ENCODE measurements at places on chromosomes 16 and 17.

GRCh38 chr16:78990309-78990701, 610.2 kb downstream of the MAF start:
- DNase-seq: no peak

DNA sequence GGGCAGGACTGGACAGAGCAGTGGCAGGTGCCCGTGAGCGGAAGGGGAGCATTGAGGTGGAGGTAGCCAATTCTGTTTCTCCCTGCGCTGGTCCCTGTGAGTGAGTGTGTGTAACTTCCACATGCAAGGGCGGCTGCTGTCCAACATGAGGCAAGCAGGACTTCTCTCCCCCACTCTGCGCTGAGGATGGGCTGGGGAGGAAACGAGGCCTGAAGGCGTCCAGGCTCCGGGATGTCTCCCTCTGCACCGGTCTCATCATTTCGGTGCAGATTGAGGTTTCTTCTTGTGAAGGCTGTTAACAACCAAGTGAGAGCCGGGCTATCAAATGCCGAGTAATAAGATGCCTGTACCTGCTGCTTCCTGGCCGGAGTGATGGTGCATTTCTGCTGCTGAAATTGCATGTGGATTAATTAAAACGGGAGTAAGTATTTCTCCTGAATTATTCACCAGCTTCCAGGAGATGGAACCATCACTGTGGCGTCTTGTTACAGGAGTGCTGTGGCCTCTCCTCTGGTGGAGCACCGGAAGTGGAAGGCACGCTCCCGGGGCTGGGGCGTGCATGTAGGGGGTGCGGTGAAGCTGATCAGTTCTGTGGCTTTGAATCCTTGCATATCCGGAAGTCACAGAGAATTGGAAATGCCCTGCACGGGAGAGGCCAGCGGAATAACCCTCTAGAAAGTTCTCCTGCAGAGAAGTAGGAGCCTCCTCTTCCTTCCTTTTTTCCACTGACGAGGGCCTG, 41.7 kb upstream of the MGAT5B start:
- DNase-seq: no peak

DNA sequence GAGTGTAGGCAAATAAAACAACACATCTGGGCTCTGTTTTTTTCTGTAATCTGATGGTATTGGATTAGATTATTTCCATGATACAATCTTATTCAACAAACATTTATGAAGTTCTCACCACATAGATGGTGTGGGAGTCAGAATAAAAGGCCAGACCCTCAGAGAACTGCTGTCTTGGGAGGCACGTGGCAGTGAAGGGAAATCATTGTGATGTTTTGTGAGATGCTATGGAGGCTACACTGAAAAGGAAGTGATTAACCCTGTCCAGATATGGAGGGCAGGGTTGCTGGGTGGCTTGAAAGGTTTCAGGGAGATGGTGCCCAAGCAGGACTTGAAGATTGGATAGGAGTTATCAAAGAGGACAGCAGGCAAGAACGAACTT, 35.6 kb downstream of the DHRS7B start:
- no peak for DNase-seq

DNA sequence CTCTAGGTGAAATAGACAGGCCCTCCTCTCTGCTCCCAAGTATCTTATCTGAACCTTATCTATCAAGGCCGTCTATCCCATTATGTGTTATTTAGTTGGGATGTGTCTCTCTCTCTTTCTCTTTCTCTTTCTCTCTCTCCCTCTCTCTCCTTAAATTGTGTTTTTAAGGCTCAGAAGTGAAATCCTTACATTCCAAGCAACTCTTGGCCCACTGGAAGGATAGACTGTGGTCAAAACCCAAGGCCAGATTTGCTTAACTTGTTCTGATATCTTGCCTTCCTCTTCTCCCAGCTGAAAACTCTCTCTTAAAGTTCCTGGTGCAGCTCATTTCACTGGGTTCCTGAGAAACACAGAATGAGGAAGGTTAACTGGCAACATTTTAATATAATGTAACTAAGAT, 14.7 kb downstream of the CDRT4 start:
- no peak for DNase-seq

GRCh38 chr16:85586380-85587104, 26.6 kb upstream of the GSE1 start:
- DNase-seq: no peak

DNA sequence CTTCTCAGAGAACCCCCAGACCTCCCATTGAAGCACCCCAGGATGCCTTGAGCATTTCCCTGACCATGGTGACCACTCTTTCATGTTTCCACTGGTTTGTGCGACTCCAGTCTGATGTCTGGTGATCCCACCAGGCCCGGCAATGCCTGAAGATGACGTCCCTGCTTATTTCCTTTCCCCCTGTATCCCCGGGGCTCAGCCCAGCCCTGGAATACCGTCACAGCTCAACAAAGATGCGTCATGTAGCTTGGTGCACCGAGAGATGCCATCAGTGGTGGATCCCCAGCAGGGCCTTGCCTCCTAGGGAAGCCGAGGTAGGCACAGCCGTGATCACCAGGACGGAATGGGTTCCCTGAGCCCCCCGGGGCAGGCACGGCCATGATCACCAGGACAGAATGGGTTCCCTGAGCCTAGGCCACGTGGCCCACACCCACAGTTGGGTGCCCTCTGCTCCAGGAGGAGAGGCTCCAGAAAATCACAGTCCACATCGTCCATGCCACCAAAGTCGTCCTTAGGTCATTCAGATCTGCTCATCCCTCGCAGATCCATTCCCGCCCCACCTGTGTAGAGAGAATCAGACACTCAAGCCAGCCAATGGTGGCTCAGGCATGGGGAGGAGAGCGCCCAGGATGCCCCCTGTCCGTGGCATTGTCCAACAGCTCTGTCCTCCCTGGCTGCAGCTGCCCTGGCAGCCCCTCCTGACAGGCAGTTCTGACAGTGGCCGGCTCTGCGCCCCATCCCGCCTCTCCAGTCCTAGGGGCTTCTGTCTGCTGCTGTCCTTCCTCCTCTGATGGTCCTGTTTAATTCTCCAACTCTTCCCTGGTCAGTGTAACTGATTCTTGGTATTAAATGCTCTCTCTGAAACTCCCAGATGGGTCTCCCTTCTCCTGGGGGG, 261.1 kb downstream of the RBFOX3 start:
- DNase-seq: no peak

Data from T47D (cell line).